ENCODE measurements at places on chromosomes 7 and 10.

GRCh38 chr7:74179935-74180604 lies 5.9 kb downstream of the EIF4H start:
- no peak for DNase-seq

- no peak for DNase-seq
These were observed 17.8 kb upstream of the PLEKHS1 start for GRCh38 chr10:113733635-113734034.

DNA sequence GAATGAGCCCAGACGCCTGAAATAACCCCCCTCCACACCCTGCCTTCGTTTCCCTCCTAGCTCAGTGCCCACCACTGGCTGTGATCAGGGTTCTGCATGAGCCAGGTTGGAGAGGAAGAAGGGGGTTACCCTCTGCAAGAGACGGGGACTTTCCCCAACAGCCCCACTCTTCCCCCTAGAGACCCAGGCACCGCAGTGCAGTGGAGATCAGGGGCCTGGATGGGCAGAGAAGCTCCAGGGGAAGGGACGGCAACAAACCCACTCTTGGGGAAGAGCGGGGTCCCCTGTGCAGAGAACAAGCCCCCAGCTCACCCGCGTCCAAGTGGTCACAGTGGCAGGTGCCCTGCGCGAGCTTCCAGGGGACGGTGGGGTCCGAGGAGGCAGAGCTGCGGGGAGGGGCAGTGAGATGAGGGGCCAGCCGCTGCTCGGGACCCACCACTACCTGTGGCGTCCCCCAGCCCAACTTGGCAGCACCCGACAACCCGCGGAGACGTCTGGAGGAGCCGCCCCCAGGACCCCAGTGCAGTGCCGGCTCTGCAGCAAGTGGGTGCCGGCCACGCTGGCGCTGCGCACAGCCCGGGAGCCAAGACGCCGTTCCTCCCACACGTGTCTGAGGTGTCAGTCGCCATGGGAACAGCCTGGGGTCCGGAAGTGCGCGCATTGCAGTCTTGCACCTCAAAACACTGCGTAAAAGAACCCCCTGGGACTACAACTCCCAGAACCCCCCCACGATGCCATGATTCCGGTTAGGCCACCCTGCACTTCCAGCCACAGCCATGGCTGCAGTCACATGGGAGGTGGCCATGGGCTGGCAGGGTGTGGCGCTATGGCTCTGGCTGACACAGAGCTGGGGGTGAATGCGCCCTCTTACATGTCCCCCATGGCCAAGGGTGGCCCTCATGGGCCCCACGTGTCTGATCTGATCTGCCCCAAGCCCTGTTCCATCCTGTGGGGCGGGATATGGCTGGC lies 45.8 kb upstream of the WIPI2 start:
- DNase-seq: peak; percentile 49

DNA sequence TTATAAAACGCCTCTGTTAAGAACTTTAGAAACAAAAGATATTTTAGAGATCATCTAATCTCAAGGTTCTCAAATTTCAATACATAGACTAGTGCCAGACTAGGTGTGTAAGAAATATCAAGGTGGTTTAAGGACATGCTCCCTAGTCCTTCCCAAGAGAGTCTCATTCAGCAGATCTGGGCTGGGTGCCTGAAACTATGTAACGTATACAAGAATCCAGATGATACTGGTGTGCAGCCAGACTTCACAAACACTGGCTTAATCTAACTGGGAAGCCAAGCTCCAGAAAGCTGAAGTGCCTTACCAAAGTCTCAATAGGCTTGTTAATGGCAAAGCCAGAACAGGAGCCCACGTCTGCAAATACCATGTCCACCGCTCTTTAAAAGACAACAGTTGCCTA lies 105.0 kb upstream of the AMPH start:
- peak; percentile 61 for DNase-seq

GRCh38 chr10:114309364-114309651 lies 70.3 kb downstream of the VWA2 start:
- DNase-seq: no peak

DNA sequence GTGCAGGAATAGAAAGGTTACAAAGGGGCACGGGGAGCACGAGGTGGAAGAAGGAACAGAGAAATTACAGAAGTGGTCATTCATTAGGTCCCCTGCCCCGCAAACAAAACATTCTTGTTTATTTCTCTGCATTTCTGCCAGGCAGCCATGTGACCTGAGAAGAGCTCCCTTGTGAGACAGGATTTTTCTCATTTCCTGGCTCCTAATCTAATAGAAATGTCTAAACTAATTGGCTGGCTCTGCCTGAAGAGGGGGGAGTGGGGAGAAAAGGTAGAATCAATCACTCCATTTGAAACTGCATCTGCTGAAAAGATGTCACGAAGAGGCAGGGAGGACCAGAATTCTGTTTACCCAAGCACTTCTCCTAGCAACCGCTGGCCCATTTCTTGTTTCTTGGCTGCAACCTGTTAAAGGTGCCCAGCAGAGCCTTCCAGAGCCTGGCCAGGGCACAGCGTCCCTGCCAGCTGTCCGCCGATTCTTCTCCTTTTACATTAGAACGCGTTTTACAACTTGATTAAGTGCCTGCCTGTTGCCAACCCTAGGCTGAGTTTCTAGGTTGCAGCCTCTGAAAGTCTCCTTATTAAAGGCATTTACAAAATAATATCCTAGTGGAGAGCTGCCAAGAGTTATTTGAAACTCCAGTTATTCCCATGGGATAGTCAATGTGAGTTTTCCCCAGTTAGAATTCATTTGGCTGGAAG lies 1227.6 kb downstream of the TYW1 start:
- no peak for DNase-seq

- no peak for DNase-seq
These were observed 236.0 kb downstream of the TNS3 start for GRCh38 chr7:47345857-47346298.

DNA sequence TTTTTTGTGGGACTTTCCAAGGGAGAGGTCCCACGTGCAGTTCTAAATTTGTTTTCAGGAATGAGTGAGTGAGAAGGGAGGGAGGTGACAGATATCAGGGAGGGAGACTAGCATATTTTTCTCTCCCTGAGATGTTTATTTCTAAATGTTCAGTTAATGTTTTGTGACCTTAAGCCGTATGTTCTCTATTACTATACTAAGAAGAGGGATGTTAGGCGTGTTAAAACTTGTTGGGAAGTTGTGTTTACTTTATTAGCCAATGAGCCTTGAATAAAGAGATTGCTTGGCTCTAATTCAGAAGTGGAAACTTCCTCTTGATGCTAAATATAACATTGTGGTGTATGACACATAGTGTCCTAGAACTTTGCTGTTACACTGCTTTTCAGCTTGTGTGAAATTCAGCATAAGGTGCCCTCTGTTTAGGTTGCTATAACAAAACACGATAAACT lies 37.3 kb downstream of the DNAH11 start:
- DNase-seq: peak; percentile 92

DNA sequence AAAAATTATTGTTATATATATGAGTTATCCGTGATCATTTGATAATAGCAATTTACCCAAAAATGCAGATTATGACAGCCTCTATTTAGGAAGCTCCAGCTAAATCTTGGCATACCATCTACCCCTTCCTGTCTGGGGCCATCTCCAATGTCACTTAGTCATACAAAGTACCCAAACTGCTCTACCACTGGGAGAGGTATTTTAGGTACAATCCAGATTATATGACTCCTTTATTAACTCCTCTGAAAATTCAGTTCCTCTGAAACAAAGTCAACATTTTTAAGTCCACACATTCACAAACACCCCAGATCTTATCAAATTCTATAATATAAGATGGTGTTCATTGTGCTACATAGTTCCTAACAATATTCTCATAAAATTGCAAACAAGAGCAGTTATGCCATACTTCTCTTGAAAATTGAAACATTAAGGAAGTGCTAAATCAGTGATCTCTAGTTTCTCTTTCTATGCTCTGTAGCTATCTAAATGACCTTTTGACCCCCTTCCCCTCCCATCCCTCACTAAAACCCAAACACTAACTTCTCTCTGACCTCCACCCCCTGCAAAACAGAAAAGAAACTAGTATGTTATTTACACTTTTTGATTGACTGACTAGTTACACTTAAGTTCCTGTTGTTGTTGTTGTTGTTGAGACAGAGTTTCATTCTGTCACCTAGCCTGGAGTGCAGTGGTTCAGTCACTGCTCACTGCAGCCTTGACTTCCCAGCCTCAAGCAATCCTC lies 16.4 kb downstream of the HOXA1 start:
- no peak for DNase-seq

DNA sequence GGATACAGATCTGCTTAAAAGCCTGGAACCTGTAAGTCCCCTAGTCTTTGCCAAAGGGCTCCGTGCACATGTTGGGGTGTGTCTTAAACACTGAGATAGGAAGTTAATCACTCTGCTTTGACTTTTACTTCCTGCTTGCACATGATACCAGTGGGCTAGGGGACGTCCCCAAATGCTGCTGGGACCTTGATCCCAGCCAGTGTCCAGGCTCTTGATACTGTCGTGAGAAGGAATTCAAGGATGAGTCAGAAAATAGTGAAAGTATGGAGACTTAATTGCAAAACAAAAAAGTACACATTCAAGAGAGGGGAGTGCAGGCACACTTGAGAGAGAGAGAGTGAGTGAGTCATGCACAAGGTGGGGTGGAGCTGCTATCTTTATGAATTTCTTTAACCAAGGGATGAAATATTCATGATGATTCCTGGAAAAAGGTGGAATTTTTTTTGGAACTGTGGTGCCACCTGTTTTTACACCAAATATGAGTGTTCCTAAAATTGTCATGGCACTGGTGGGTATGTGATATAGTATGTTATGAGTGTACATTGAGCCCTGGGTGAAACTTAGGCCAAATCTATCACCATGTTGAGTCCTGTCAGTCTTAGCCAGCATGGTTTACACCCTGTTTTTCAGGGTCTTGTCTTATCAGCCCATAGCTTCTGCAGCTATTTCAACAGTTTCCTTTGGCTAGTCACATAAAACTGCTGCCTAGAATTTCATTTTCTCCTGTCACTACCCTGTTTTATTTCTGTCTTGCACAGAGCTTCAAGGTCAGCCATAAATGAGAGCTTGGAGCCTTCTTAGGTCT lies 88.3 kb upstream of the CYP26C1 start:
- peak; percentile 90 for DNase-seq

- peak; percentile 80 for DNase-seq
These were observed 16.6 kb downstream of the JAZF1 start for GRCh38 chr7:28163949-28164348.

- DNase-seq: no peak
These were observed 208.3 kb downstream of the JAZF1 start for GRCh38 chr7:27972276-27972675.

GRCh38 chr7:96674565-96674964 lies 35.1 kb downstream of the SEM1 start:
- DNase-seq: no peak

- DNase-seq: peak; percentile 54
These were observed 578.2 kb downstream of the PARD3 start for GRCh38 chr10:34236931-34237330.

DNA sequence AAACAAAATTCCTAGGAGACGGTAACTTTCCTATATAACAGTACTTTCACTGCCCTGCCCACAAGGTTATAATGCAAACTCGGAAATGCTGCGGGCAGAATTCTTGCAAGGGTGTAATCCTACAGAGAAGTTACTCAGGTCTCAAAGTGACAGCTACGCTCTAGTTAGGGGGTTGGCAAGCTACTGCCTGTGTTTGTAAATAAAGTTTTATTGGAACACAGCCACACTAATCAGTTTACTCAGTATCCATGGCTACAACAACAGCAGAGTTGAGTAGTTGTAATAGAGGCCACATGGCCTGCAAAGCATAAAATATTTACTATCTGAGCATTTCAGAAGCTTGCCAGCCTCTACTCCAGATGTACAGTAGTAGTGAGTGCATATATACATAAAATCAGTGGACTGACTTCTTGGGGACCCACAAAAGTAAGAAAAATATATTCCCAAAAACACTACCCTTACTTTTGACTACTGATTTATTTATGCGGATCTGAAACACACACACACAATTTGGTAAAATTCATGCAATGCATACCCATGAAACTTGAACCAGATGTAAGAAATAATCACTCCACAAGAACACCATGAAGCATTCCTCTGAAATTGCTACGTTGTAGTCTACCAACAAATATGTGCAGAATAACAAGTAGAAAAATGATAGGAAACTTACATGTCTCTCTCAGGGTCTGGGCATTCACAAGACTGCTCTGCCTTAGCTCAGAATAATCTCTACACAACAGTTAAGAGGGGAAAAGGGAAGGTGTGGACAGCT lies 53.0 kb downstream of the SMURF1 start:
- DNase-seq: no peak

GRCh38 chr10:80290474-80291220 lies 1.2 kb upstream of the MAT1A start:
- no peak for DNase-seq

GRCh38 chr7:103116991-103117390 lies 31.9 kb downstream of the NAPEPLD start:
- no peak for DNase-seq

- no peak for DNase-seq
These were observed 99.6 kb downstream of the C10orf90 start for GRCh38 chr10:126570621-126571602.

GRCh38 chr10:120530699-120531098 lies 73.7 kb downstream of the PLPP4 start:
- no peak for DNase-seq

DNA sequence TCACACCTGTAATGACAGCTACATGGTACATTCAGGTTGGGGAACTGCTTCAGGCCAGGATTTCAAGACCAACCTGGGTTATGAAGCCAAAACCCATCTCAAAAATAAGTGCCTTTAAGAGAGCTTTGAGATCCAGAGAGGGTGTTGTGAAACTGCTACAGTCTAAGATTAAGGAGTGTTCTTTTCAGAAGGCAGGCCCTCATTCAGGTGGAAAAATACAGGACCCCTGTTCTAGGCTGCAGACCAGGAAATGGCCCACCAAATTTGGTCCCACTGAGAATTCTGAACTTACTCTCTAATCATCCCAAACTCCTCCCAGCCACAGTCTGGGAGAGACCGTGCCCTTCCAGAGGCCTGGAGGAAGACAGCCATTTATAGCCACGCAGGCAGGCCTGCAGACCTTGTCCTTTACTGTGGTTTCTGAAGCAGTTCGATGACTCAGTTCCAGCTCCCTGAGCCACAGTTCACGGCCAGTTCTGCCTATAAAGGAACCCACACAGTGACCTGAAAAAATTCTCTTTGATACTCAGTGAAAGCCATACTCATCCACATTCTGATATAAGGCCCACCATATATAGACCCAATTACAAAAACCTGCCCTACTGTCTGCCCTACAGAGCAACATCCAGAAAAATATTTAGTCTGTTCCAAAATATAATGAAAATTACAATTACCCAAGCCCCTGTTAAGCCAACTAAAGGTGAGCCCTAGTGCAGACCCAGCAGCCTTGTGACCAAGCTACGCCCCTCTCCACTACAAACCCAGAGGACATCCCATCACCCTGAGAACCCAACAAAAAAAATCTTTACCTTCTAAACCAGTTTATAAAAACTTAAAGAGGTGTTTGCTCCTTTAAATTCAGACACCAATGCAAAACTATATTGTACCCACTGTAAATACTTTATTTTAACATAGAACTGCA lies 21.2 kb downstream of the ZNF680 start:
- DNase-seq: peak; percentile 87

GRCh38 chr10:47326306-47326926 lies 4.2 kb downstream of the GDF2 start:
- no peak for DNase-seq

DNA sequence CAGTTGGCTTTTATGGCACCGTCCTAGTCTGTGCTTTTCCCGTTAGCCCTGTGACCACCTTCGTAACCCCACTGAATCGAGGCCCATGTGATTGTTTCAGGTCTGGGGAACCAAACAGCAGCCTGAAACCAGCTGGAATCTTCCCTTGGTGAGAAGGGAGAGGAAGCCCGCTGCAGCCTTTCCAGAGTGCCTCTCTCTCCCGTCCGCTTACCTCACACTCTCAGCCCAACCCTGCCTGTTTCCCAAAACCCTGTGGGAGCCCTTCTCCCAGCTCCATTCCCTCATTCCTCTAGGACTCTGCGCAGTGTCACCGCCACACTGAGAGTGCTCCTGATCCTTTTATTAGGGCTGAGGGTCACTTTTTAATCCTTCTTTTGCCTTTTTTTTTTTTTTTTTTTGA lies 139.6 kb downstream of the WDR37 start:
- DNase-seq: no peak
